NCI-H748 treated with DMSO at 0.1 percent for 48 hours (cell line): ENCODE measurements at places on chromosomes 16 and 17.
A peak's percentile ranks its signal among the peaks of the same experiment; 100 is the strongest.

GRCh38 chr17:33892717-33893591 lies 362.1 kb upstream of the CCL2 start:
- no peak for DNase-seq

GRCh38 chr17:79005063-79005861 lies 4.3 kb downstream of the CANT1 start:
- peak; percentile 31 for DNase-seq

DNA sequence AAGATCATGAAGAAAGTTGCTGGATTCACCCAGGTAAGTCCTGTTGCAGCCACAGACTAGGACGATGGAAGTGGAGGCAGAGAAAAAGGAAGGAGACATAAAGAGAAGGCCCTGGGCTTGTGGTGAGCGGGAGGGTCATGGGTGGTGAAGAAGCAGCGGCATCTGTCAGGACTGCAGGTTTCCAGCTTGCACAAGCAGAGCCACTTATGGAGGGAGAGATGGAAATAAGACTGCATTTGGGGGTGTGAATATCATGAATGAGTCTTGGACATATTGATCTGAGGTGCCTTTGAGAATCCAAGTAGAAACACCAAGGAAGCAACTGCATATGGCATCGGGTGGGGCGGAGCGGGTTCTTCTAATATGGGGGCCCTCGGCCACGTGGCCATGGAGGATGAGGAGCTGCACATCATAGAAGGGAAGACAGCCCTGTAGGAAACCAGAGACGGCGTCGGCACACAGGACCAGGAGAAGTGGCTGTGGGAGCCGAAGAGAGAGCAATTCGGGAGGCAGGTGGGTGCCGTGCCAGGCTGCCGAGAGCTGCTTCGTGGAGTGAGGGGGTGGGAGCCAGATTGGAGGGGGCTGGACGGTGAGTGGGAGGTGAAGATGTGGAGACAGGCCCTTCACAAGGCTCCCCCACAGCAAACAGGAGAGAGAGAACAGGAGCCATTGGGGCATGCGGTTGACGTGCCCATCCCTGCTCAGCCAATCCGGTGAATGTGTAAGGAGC lies 243.5 kb downstream of the GSG1L start:
- DNase-seq, result no peak

DNA sequence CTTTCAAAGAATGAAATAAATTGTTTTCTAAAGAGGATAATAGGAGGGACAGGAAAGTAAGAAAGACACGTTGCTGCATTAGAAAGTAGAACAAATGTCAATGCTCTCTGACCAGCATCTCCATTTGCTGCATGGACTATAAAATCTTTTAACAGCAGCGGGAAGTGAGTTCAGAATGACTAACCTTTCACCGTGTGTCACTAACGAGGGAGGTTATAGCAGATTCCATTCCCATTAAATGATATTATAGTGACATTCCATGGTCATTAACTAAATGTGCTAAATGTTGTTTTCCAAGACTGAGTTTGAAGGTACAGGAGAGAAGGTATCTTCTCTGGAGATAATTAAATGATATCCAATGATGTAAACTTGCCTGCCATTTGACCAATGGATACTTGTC lies 127.1 kb upstream of the HS3ST3A1 start:
- DNase-seq, result no peak

GRCh38 chr16:474420-475122 lies 49.1 kb downstream of the RAB11FIP3 start:
- DNase-seq, result no peak

GRCh38 chr17:80327518-80327917 lies 66.9 kb downstream of the RNF213 start:
- no peak for DNase-seq

DNA sequence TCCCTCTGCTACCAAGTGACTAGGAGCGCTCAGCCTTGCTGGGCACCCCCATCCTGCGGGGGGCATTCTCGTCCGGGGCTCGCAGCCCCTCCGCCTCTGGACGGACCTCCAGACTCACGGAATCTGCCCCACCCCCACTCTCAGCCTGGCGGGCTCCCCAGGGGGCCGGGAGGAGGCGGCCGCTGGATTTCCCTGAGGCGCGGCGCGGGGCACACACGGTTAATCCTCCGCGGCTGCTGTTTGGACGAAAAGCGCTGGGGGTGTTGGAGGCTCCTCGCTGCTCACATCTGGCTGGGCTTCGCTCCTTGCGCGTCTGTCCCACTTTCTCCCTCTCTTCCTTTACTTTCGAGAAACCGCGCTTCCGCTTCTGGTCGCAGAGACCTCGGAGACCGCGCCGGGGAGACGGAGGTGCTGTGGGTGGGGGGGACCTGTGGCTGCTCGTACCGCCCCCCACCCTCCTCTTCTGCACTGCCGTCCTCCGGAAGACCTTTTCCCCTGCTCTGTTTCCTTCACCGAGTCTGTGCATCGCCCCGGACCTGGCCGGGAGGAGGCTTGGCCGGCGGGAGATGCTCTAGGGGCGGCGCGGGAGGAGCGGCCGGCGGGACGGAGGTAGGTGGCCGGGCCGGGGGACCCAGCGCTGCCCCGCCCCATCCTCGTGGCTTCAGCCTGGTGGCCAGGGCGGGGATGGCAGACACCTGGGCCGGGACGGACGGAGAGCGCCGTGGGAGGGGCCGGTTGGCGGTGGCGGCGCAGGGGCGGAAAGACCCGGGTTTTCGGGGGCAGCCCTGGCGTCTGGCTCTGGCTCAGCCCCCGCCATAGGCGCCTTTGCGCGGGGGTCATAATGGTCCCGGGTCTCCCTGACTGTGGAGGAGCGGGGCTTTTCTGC lies at the start of gene C1QTNF1:
Gene C1QTNF1, plus strand, starts transcription at position 284 of the 886 bp plus-strand sequence. CDS start 19,800 bp downstream, outside the sequence.
- no peak for DNase-seq

DNA sequence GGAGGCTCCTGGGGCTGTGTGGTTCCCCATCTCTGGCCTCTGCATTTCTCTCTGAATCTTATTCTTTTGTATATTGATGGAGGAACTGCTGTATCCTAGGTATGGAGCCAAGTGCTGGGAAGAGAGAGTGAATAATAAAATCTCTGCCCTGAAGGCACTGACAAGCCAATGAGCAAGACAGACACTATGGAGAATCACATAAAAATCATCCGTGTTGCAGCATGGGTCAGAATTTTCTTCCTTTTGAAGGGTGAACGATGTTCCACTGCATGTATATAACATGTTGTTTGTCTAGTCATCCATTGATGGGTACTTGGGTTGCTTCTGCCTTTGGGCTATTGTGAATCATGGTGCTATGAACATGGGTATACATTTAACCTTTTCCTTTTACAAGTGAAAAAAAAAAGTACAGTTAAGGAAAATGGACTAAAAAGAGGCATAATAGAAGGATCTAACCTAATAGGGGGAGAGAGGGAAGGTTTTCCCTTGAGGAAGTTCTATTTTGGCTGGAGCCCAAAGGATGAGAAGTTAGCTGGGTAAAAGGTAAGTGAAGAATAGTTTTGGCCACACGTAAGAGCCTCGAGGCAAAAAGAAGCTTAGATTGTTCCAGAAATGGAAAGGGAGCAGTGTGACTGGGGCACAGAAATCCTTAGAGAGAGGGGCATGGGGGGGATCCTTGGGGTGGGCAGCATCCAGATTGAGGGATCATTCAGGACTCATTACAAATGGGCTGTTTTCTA lies 32.3 kb upstream of the GNA13 start:
- no peak for DNase-seq

- no peak for DNase-seq
These were observed 224.8 kb downstream of the KATNIP start for GRCh38 chr16:27774779-27775178.

- no peak for DNase-seq
These were observed 10.3 kb downstream of the ITGAX start for GRCh38 chr16:31365131-31365865.

DNA sequence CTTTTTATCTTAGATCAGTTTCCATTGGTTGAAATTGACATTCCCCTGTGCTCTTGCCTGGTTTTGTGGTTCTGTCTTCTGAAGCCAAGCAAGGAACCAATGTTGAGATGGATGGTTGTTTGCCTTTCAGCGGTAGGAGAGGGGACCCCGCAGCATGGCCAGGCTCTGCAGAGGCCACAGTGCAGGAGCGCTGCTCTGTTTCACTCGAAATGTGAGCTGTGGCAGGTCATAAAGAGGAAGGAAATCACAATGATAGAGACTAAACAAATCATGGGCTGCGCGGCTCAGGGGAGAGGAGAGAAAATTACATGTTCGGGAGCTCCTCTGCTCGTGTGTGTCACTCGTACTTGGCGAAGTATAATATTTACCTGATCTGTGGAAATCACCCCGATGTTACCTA lies 148.2 kb downstream of the SNX29 start:
- DNase-seq, result no peak
